ENCODE measurements at places on chromosomes 7 and 10. TPM values are rescaled to one million over a fixed set of nuclear protein-coding genes. Genes with fewer than 3 reads are reported as not detected.

Gene HOXA2
- total RNA-seq = not detected

GRCh38 chr10:124027651-124028050 lies 65.7 kb downstream of the CHST15 start:
- H3K4me3 ChIP-seq = no peak overlapping the region
- no peaks in the 10 kb centered on the region for H3K27me3 ChIP-seq
- DNase-seq = no peak
- H3K36me3 ChIP-seq = no peaks in the 10 kb centered on the region
- H3K4me1 ChIP-seq = peaks cover 10% of the 10 kb centered on the region
- H3K27ac ChIP-seq = no peak overlapping the region

DNA sequence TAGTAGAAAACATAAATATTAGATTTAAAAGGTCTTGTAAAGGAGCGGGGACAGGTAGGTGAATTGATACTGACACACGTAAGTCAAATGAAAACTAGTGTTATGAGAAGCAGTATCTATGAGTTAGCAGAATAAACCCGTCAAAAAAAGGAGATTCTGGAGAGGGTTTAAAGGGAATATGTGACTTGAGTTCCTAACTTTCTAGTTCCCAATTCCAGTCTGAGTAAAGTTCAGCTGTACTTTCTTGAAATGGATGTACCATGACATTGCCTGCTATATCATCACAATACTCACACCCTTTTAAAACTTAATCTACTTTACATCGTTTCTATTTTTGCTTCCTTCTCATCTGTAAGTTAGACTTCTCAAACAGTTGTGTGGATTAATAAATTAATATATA lies 122.2 kb downstream of the NRBF2 start:
- no peak for DNase-seq
- peaks cover 3% of the 10 kb centered on the region for H3K36me3 ChIP-seq
- no peaks in the 10 kb centered on the region for H3K27me3 ChIP-seq
- H3K4me3 ChIP-seq = no peak overlapping the region
- H3K27ac ChIP-seq = peak overlapping the region; percentile 42

- H3K27me3 ChIP-seq = no peaks in the 10 kb centered on the region
- no peak overlapping the region for H3K4me3 ChIP-seq
- no peak overlapping the region for H3K27ac ChIP-seq
- no peaks in the 10 kb centered on the region for H3K4me1 ChIP-seq
- no peak for DNase-seq
- no peaks in the 10 kb centered on the region for H3K36me3 ChIP-seq
These were observed 643.4 kb downstream of the DNAJB9 start for GRCh38 chr7:109213081-109213480.

Gene UCN3
- not detected for total RNA-seq

Gene MSANTD7
- 19.8 TPM for total RNA-seq

Gene ZNF487
- 2.9 TPM for total RNA-seq

Gene CNPY1
- total RNA-seq = not detected

Gene HECW1
- total RNA-seq = not detected

- no peaks in the 10 kb centered on the region for H3K36me3 ChIP-seq
- peaks cover 29% of the 10 kb centered on the region for H3K27me3 ChIP-seq
- H3K4me1 ChIP-seq = no peaks in the 10 kb centered on the region
- H3K27ac ChIP-seq = no peak overlapping the region
- no peak overlapping the region for H3K4me3 ChIP-seq
These were observed 37.0 kb upstream of the MINDY3 start for GRCh38 chr10:15897287-15897686.

Gene ARHGEF35
- total RNA-seq = 7.4 TPM

GRCh38 chr10:34931216-34931615 lies 116.1 kb upstream of the PARD3 start:
- H3K4me3 ChIP-seq = no peak overlapping the region
- H3K36me3 ChIP-seq = no peaks in the 10 kb centered on the region
- peaks cover 5% of the 10 kb centered on the region for H3K27me3 ChIP-seq

Gene TMEM273
- total RNA-seq = 22.5 TPM

- no peak for DNase-seq
- H3K27me3 ChIP-seq = no peaks in the 10 kb centered on the region
- peaks cover 2% of the 10 kb centered on the region for H3K36me3 ChIP-seq
- H3K4me3 ChIP-seq = no peak overlapping the region
- H3K27ac ChIP-seq = no peak overlapping the region
- H3K4me1 ChIP-seq = peaks cover 22% of the 10 kb centered on the region
These were observed 37.6 kb downstream of the MICU1 start for GRCh38 chr10:72588266-72588665.

DNA sequence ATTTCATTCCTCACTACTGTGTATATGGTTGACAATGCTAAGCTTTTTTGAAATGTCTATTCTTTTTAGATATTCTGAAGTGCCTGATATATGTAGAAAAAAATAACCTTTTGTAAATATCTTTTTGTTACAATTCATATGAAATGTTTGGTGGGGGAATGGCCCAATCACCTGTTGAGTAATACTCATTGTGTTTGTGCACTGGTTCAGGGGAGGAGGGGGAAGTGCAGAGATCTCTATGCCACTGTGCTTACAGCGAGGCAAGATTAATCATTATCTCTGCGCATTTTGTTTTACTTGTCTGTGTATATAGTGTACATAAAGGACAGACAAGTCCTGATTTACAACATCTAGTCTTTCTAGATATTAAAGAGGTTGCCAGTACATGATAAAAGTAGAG lies 25.2 kb downstream of the NUP42 start:
- H3K27me3 ChIP-seq = peaks cover 41% of the 10 kb centered on the region
- no peak for DNase-seq
- H3K4me3 ChIP-seq = no peak overlapping the region
- H3K36me3 ChIP-seq = peaks cover 11% of the 10 kb centered on the region

GRCh38 chr7:111772716-111773115 lies 210.4 kb upstream of the IMMP2L start:
- no peak for DNase-seq
- no peak overlapping the region for H3K27ac ChIP-seq
- H3K27me3 ChIP-seq = peaks cover 7% of the 10 kb centered on the region
- H3K4me3 ChIP-seq = no peak overlapping the region

Gene OPN4
- not detected for total RNA-seq

DNA sequence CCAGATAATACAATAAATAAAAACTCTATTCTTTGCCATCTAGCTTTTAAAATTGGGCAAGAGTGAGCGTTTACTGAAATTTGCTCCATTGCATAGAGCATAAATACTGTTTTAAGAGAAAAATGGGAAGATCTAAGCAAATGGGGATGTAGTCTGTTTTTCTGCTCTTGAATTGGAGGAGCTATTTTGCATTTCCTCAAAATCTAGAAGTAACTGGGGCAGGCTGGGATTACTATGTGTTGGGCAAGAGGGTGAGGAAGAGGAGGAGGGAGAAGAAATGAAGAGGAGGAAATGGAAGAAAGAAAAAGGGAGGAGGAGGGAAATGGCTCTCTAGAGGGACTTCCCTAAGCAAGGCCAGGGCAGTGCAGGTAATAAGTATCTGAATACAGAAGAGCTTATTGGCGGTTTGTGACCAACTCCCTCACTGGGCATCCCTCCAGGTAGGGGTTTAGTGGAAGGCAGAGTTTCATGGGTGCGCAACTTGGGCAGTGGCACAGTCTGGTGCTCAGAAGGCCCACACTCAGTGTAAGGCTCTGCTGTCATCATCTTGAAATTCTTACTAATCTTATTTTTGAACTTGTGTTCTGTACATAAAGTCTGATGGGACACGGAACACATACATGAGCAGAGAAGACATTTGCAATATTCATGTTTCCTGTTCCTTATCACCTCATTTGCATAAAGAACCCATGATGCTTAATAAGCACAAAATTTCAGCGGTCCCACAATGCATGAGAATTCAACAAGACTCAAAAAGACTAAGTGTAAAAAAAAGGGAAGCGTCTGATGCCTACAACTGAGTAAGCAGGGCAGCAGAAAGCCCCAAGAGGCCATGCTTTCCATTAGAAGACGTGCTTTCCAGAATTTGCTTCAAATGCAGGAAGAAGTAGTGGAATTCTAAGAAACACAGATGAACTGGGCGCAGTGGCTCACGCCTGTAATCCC lies 116.9 kb downstream of the EVX1 start:
- no peaks in the 10 kb centered on the region for H3K4me1 ChIP-seq
- peaks cover 23% of the 10 kb centered on the region for H3K27me3 ChIP-seq
- DNase-seq = no peak
- no peak overlapping the region for H3K27ac ChIP-seq
- H3K4me3 ChIP-seq = no peak overlapping the region

DNA sequence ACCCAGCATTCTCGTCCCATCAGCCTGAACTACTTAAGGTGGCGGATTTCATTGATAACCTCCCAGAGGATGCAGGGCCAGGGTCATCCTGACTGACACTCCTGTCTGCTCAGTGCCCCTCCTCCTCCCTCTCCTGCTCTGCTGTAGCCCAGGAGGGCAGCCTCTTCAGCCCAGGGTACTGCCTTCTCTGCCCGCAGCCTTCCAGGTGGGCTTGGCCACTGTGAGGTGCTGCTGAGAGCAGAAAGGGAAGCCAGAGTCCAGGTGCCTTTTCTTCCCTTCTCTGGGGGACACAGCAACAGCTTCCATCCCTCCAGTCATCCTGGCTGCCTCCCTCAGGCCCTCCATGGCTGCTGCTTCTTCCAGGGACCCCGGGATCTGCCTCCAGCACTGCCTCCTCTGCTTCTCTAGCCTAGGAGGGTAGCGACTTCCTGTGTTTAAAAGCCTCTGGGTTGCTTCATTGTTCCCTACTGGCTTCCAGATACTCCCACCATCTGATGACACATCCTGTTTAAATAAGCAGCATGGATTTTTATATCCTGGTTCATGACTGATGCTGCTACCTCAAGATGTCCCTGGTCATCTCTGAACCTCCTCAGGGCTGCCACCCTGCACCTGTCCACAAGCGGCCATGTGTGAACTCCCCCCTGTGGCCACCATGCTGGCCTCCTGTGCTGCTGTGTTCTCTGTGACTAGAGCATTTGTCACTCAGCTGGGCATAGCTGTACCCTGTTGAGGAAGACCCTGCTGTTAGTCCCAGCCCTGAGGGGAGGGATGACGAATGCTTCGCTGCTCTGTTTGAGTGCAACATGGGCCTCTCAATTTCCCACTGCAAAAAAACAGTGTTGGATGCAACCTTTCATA lies 55.8 kb downstream of the AKR1C4 start:
- no peaks in the 10 kb centered on the region for H3K36me3 ChIP-seq
- H3K27me3 ChIP-seq = no peaks in the 10 kb centered on the region
- H3K27ac ChIP-seq = no peak overlapping the region

- H3K4me1 ChIP-seq = no peaks in the 10 kb centered on the region
- peaks cover 2% of the 10 kb centered on the region for H3K36me3 ChIP-seq
- no peak overlapping the region for H3K27ac ChIP-seq
- DNase-seq = no peak
- H3K27me3 ChIP-seq = peaks cover 14% of the 10 kb centered on the region
These were observed 537.9 kb upstream of the MGMT start for GRCh38 chr10:128929131-128929530.

DNA sequence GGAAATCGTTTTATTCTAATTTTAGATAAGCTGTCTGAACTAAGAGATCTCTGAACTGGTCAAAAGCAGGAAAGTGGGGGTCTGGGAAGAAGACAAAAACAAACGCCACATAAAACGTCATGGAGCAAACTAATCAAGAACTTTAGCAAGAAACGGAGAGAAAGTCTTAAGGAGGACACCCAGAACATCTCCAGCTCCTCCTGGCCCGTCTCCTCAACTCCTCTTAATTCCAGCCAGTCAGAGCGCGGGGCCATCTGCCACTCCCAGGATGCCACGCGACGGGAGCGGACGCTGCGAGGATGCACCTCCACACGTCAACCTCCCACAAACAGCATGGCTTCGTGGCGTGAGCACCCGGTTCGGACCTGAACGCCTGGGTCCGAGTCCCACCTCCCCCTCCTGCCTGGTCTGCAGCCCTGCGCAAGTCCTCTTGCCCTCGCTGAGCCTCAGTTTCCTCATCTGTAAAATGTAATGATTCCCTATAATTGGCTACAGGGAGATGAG lies 598 bp downstream of the MMS19 start:
- H3K27ac ChIP-seq = peak overlapping the region; percentile 87
- DNase-seq = peak; percentile 84
- H3K4me1 ChIP-seq = peaks cover 39% of the 10 kb centered on the region
- peak overlapping the region; percentile 79 for H3K4me3 ChIP-seq
- H3K36me3 ChIP-seq = peaks cover 1% of the 10 kb centered on the region

DNA sequence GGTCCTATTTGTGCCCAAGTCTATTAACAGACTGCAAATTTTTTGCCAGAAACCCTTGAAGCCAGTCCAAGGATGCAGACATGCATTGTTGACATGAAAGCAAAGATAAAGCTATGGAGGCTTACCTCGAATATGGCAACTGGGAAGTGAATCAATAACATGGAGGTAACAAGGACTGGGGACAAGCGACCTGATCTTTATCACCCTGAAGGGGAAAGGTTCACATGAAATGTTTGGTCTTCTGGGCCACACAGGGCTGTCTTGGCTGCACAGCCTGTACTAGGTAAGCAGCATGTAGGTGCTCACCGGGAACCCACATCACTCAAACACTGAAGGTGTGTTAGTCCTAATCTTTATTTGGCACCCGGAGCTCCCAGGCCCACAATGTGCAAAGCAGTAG lies 17.9 kb downstream of the ERCC6 start:
- DNase-seq = no peak
- H3K27me3 ChIP-seq = no peaks in the 10 kb centered on the region
- peaks cover 3% of the 10 kb centered on the region for H3K36me3 ChIP-seq
- peaks cover 5% of the 10 kb centered on the region for H3K4me1 ChIP-seq
- no peak overlapping the region for H3K27ac ChIP-seq

Gene AS3MT
- 0.67 TPM for total RNA-seq

Gene POLR3A
- total RNA-seq = 22.4 TPM

- no peaks in the 10 kb centered on the region for H3K27me3 ChIP-seq
- no peak overlapping the region for H3K27ac ChIP-seq
- H3K4me1 ChIP-seq = no peaks in the 10 kb centered on the region
- DNase-seq = no peak
These were observed 447.4 kb downstream of the DNAJB6 start for GRCh38 chr7:157784041-157784835.

Gene HMX2
- 1.1 TPM for total RNA-seq

DNA sequence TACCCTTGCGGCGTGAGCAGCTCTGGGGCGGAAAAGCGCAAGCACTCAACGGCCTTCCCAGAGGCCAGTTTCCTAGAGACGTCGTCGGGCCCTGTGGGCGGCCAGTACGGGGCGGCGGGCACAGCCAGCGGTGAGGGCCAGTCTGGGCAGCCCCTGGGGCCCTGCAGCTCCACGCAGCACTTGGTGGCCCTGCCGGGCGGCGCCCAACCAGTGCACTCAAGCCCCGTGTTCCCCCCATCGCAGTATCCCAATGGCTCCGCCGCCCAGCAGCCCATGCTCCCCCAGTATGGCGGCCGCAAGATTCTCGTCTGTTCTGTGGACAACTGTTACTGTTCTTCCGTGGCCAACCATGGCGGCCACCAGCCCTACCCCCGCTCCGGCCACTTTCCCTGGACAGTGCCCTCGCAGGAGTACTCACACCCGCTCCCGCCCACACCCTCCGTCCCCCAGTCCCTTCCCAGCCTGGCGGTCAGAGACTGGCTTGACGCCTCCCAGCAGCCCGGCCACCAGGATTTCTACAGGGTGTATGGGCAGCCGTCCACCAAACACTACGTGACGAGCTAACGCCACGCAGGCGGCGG lies 12.6 kb downstream of the TRIM8 start:
- DNase-seq = no peak
- peaks cover 67% of the 10 kb centered on the region for H3K4me1 ChIP-seq
- H3K27me3 ChIP-seq = no peaks in the 10 kb centered on the region
- H3K4me3 ChIP-seq = no peak overlapping the region
- peaks cover 11% of the 10 kb centered on the region for H3K36me3 ChIP-seq

All from activated T-cell treated with anti-CD3 and anti-CD28 coated beads, Interleukin-2, amount 50 U/mL, for 72 hours (primary cell).